ENCODE measurements at places on chromosomes 16 and 17.
A peak's percentile ranks its signal among the peaks of the same experiment; 100 is the strongest.

DNA sequence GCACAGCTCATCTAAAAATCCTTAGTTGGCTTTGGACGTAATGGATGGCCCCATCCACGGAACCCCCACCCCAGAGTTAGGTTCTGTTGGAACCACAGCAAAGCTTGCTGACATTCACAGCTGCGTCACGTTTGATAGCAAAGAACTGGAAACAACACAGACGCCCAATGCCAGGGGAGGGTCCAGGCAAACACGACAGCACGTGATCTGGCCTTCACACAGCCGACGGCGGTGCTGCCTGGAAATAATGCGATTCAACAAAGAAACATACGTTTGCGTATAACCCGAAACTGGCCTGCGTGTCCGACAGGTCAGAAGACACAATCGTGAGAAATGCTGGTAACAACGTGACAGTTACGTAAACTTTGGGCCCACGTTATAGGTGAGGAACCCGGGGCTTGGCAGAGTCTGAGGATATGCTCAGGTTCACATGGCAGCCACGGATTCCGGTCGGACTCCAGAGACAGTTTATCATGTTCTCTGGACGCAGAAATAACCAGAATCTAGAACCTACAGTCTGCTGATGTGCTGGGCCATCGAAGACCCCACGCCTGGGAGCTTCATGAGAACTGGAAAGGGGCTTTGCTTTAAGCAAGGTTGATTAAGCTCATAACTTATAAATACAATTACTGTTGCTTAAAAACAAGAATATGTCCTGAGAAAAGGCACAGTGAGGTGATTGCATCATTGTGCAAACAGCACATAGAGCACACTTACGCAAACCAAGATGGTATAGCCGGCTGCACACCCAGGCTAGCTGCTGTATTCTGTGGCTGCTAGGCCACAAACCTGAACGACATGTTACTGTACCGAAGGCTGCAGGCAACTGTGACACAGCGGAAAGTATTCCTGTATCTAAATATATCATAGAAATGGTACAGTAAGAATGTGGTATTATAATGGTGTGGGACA is 70.4 kb downstream of the RPH3AL start:
- no peak for DNase-seq
- H3K4me1 ChIP-seq = no peaks in the 10 kb centered on the region
- H3K27me3 ChIP-seq = no peaks in the 10 kb centered on the region
- H3K36me3 ChIP-seq = no peaks in the 10 kb centered on the region

GRCh38 chr17:64016974-64017373 is 3.5 kb downstream of the ICAM2 start:
- H3K27ac ChIP-seq = no peak overlapping the region
- H3K4me3 ChIP-seq = no peak overlapping the region
- no peak for DNase-seq
- H3K36me3 ChIP-seq = no peaks in the 10 kb centered on the region
- H3K4me1 ChIP-seq = no peaks in the 10 kb centered on the region

GRCh38 chr16:30775392-30776188 is 11.4 kb downstream of the ZNF629 start:
- peak overlapping the region; percentile 79 for H3K4me3 ChIP-seq
- peaks cover 12% of the 10 kb centered on the region for H3K4me1 ChIP-seq
- H3K27me3 ChIP-seq = no peaks in the 10 kb centered on the region
- peak; percentile 93 for DNase-seq

- no peak overlapping the region for H3K27ac ChIP-seq
- no peaks in the 10 kb centered on the region for H3K4me1 ChIP-seq
- no peak for DNase-seq
- no peaks in the 10 kb centered on the region for H3K27me3 ChIP-seq
- H3K36me3 ChIP-seq = no peaks in the 10 kb centered on the region
These were observed 94.8 kb downstream of the WSCD1 start for GRCh38 chr17:6164996-6165395.

- no peaks in the 10 kb centered on the region for H3K4me1 ChIP-seq
- H3K4me3 ChIP-seq = no peak within 1 kb of the TSS
- H3K36me3 ChIP-seq = no peaks in the 10 kb centered on the region
- H3K27me3 ChIP-seq = no peaks in the 10 kb centered on the region
These were observed at the start of gene KRTAP16-1 for GRCh38 chr17:41308918-41309359. KRTAP16-1 (minus strand) TSS chr17:41309309; CDS start chr17:41309253, 56 bp downstream.

DNA sequence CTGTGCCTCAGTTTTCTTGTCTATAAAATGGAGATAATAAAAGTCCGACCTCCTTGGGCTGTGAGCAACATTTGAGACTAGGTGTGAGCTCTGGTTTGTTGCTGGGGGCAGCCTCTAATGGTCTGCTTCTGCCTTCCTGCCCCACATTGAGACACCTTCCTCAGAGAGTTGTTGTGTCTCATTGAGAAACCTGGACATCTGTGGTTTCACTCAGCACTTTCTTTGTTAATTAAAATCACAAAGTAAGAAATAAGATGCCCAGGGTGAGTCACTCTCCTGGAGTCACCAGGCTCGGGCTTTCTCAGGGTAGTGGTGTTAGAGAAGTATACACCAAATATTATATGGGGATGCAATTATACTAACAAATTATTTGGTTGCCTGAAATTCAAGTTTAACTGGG is 389.2 kb upstream of the SALL1 start:
- no peaks in the 10 kb centered on the region for H3K36me3 ChIP-seq
- no peaks in the 10 kb centered on the region for H3K27me3 ChIP-seq
- DNase-seq = peak; percentile 74

GRCh38 chr16:85326113-85326793 is 214.0 kb upstream of the CIBAR2 start:
- H3K27me3 ChIP-seq = no peaks in the 10 kb centered on the region
- DNase-seq = peak; percentile 43
- peaks cover 30% of the 10 kb centered on the region for H3K4me1 ChIP-seq
- H3K36me3 ChIP-seq = no peaks in the 10 kb centered on the region

DNA sequence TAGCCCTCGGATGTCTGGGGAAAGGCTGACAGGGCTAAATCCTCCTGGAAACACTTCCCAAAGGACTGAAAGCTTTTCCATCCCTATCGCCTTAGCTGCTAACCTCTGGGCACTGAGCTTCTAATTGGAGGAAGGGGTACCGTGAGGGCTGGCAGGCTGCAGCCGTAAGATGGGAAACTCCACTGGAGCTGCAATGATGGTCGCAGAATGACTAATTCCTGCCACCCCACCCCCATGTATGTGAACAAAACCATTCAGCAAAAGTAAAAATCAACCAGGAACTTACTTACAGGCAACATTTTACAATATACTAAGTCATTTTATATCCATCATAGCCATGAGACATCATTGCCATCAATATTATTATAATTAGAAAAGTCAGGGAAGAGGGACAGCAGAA is 133.3 kb downstream of the ABCC12 start:
- peaks cover 13% of the 10 kb centered on the region for H3K27me3 ChIP-seq
- H3K36me3 ChIP-seq = no peaks in the 10 kb centered on the region
- no peak overlapping the region for H3K4me3 ChIP-seq
- no peaks in the 10 kb centered on the region for H3K4me1 ChIP-seq
- no peak overlapping the region for H3K27ac ChIP-seq

All from GM23248 (cell line).